ENCODE measurements at places on chromosomes 13 and 19. TPM values are rescaled to one million over a fixed set of nuclear protein-coding genes. Genes with fewer than 3 reads are reported as not detected.

- no peak overlapping the region for H3K4me3 ChIP-seq
- no peak for DNase-seq
- no peaks in the 10 kb centered on the region for H3K27me3 ChIP-seq
- peaks cover 75% of the 10 kb centered on the region for H3K4me1 ChIP-seq
- peaks cover 4% of the 10 kb centered on the region for H3K36me3 ChIP-seq
Observed at GRCh38 chr19:34313188-34313587, 51.8 kb upstream of the GPI start.

- H3K4me3 ChIP-seq: no peak overlapping the region
- no peaks in the 10 kb centered on the region for H3K36me3 ChIP-seq
- no peak overlapping the region for H3K27ac ChIP-seq
- no peak for DNase-seq
Observed at GRCh38 chr13:79671420-79671819, 190.5 kb downstream of the NDFIP2 start.

DNA sequence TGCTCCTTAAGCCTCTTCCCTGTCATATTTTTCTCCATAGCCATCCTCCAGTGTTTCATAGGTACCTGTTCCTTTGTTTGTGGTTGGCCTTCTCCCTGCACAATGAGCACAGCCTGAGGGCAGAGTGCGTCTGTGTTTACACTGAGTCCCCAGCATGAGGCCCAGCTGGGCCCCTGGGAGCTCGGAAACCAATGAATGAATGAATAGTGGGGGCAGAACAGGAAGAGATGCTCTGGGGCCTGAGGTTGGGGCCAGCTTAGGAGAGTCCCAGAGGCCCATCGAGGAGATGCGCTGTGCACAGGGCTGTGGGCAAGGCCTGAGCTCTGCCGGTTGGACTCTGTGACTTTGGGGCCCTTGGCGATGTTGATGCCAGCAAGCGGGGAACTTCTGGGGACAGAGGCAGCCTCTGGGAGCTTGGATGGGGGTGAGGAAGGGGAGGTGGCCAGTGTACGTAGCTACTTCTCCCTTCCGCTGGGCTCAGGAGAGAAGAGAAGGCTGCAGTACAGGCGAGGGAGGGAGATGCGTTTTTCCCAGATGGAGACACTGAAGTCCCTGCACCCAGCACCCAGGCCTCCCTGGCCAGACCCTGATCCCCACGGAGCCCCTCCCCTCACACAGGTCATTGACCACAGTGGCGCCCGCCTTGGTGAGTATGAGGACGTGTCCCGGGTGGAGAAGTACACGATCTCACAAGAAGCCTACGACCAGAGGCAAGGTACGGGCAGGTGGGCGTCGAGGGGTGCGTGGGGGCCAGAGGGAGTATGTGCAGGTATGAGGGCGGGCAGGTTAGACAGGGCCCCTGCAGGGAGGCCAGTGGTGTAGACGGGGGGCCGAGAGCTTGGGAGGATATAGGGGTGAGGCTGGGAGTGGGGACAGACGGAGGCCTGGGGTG lies 5.1 kb downstream of the TBCB start:
- H3K27ac ChIP-seq: no peak overlapping the region
- no peaks in the 10 kb centered on the region for H3K27me3 ChIP-seq
- H3K4me3 ChIP-seq: no peak overlapping the region
- H3K4me1 ChIP-seq: peaks cover 7% of the 10 kb centered on the region
- no peak for DNase-seq
- no peaks in the 10 kb centered on the region for H3K36me3 ChIP-seq

The IZUMO2 gene
- polyA plus RNA-seq: not detected

DNA sequence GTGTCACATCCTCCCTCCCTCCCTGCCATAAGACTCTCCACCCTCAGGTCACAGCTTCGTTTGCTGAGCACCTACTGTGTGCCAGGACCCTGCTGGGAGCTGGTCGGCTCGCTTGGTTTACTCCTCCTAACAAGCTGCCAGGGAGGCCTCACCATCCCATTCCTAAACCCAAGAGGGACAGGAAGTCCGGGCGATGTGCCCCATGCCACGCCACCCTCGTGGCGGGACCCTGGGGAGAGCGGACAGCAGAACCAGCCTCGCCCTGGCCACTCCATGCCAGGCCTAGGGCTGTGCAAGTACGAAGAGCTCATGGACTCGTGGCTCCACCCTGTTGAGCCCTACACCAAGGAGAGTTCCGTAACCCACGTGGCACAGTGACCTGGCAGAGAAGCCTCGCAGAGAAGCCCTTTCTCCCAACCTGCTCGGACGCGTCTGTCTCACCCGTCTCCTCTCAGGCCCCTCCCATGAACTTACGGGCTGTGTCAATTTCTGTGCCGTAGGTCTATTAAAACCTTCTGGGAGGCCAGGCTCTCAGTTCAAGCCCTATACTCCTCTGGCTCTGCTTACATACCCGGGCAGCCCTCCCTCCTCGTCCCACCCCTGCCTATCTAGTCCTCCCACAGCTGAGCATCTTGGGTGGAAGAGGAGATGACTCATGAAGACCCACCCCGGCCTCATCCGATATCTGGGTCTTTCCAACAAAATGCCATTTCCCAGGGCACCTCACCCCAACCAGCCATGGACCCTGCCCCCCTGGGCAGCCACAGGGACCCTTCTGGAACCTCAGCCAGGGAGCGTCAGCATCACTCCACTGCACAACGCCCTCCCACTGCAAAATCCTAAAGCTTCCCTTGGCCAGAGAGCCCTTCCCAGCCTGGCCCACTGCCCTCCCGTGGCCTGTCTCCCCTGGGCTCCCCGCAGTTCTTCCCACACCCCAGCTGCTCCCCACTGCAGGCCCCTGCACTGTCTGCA lies 2.6 kb downstream of the UBXN6 start:
- peaks cover 19% of the 10 kb centered on the region for H3K4me1 ChIP-seq
- H3K36me3 ChIP-seq: peaks cover 21% of the 10 kb centered on the region
- H3K4me3 ChIP-seq: no peak overlapping the region

DNA sequence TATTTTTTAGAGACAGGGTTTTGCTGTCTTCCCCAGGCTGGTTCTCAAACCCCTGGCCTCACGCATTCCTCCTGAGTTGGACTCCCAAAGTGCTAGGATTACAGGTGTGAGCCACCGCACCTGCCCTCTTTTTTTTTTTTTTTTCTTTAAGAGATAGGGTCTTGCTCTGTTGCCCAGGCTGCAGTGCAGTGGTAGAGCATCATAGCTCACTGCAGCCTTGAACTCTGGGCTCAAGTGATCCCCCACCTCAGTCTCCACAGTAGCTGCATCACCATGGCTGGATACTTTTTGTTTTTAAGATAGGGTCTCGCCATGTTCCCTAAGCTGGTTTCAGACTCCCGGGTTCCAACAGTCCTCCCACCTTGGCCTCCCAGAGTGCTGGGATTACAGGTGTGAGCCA lies 1.5 kb downstream of the KCNJ14 start:
- no peak overlapping the region for H3K4me3 ChIP-seq
- DNase-seq: no peak
- H3K27ac ChIP-seq: no peak overlapping the region
- no peaks in the 10 kb centered on the region for H3K4me1 ChIP-seq
- H3K36me3 ChIP-seq: no peaks in the 10 kb centered on the region
- H3K27me3 ChIP-seq: no peaks in the 10 kb centered on the region

DNA sequence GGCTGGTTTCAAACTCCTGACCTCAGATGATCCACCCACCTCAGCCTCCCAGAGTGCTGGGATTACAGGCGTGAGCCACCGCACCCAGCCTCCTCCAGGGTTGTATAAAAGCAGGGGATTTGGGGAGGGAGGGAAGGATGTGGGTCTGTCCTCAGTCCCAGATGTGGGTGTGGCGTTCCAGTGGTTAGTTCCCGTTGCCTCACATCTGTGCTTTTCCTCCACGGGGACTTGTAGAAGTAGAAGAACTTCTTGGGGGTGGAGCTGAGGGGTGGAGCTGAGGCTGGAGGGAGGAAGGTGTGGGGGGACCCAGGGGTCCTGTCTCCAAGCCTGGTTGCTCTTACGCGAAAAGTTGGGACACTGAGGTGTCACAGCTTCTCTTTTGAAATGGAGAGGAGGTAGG lies 514 bp upstream of the MCEMP1 start:
- peak overlapping the region; percentile 20 for H3K4me3 ChIP-seq
- no peaks in the 10 kb centered on the region for H3K27me3 ChIP-seq
- peak; percentile 62 for DNase-seq

DNA sequence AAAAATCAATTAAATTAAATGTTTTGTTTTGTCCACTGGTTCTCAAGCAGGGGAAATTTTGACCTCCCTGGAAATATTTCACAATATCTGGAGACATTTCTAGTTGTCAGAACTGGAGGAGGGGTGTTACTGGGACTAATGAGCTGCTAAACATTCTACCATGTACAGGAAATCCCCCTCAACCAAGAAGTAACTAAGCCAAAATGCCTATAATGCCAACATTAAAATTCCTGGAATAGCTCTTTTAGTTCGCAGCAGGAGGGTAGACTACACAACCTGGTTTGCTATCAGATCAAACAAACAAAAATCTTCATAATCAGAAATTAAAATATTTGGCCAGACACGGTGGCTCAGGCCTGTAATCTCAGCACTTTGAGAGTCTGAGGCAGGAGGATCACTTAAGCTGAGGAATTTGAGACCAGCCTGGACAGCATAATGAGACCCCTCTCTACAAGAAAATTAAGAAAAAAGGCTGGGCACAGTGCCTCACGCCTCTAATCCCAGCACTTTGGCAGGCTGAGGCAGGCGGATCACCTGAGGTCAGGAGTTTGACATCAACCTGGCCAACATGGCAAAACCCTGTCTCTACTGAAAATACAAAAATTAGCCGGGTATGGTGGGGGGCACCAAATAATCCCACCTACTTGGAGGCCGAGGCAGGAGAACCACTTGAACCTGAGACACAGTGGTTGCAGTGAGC lies 13.7 kb upstream of the SMARCA4 start:
- no peaks in the 10 kb centered on the region for H3K27me3 ChIP-seq
- no peaks in the 10 kb centered on the region for H3K4me1 ChIP-seq
- H3K36me3 ChIP-seq: no peaks in the 10 kb centered on the region
- no peak for DNase-seq
- no peak overlapping the region for H3K27ac ChIP-seq

GRCh38 chr13:89163096-89163495 lies 1491.9 kb downstream of the SLITRK5 start:
- H3K36me3 ChIP-seq: no peaks in the 10 kb centered on the region
- no peak overlapping the region for H3K27ac ChIP-seq
- H3K4me3 ChIP-seq: no peak overlapping the region

DNA sequence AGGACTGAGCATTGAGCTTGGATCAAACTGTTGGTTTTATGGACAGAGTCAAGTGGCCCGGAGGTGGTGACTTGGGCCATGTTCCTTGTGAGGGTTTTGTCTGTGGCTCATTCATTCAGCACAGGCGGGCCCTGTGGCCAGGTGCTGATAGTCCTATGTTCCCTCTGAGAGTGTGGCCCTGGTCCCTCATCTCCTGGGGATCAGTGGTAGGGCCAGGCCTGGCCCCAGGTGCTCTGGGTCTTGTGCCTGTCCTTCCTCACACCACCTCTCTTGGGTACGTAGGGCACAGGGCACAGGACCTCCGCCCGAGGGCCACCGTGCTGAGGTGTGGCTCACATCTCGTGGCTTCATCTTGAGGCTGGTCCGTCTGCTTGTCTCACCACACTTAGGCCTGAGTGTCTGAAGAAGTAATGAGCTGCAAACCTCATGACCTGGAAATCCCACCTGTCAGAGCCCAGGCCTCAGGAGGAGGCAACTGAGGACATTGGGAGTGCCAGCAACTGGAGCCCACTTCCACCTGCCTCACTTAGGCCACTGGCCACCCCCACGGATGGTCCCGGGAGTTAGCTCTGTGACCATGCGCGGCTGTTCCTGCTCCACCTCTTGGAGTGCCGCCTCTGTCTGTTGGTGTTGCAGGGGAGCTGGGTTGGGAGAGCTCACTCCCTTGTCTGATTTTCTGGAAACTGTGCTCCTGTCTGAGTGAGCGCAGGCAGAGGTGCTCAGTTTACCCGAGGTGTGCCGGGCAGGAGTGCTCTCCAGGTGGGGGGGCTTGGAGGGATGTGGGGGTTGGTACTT lies 53.4 kb downstream of the KDM4B start:
- H3K36me3 ChIP-seq: no peaks in the 10 kb centered on the region
- no peak for DNase-seq
- no peaks in the 10 kb centered on the region for H3K27me3 ChIP-seq
- no peaks in the 10 kb centered on the region for H3K4me1 ChIP-seq
- H3K27ac ChIP-seq: no peak overlapping the region

GRCh38 chr19:3509566-3509989 lies 3.5 kb downstream of the FZR1 start:
- H3K27me3 ChIP-seq: no peaks in the 10 kb centered on the region
- DNase-seq: no peak
- H3K4me3 ChIP-seq: no peak overlapping the region
- H3K4me1 ChIP-seq: peaks cover 17% of the 10 kb centered on the region
- no peak overlapping the region for H3K27ac ChIP-seq

The TMPRSS9 gene
- not detected for polyA plus RNA-seq
